ENCODE measurements at places on chromosomes 3 and 15.

GRCh38 chr3:115832265-115832664, 209.0 kb downstream of the GAP43 start:
- no peak for DNase-seq

GRCh38 chr3:134081211-134081610, 51.5 kb upstream of the SLCO2A1 start:
- no peak for DNase-seq

DNA sequence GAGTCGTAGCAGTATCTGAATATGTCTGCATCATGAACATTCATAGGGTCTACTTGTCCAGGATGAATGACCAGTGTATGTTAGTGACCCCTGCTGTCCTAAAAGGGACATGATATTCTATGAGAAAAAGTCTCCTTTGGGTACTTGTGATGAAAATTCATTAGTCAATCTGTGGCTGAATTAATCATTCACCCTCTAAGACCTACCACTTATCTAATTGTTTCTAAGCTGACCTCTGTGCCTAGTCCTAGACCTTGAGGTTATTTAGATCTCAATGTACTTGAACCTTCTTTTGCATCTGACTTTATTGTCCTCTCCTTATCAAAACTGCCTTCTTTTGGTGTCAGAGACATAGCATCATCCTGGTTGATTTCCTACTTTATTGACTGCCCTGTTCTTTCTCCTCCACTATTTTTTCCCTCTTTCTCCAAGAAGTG, 799.3 kb downstream of the DIPK2A start:
- DNase-seq: peak; percentile 82

DNA sequence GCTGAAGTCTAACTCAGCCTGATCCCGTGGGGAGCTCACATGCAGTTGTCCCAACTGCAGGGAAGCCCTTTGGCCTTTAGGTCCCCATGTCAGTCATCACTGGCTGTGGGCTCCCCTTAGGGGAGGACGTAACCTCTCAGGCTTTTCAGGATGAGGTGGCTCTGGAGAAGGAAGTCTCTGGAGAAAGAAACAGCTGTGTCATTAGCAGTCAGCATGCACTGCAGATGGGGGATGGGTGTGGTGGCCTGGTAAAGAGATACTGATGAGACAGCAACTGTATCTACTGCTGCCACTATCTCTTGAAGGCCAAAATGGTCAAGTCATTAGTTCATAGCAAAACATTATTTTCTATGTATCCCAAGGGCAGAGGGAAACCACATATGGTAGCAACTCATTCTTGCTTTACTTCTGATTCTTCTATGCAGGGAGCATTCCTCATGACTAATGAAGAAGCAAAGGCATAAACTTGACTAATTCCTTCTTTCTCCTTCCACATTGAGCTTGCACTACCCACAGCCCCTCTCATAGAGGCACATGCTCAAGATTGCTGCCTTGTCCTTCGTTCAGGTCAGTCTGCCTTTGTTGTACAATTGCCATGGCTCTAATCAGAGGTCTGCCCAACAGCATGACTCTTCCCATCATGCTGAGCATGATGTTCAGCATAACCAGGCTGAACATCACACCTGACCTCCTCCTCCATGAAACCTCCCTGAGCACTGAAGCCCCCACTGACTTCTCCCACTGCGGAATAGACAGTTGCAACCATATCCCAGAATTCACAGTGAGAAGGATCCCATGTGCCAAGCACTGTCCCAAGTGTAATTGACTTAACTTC, 47.8 kb upstream of the TMEM158 start:
- DNase-seq: no peak

- no peak for DNase-seq
Measured at GRCh38 chr3:120160050-120160449, 65.8 kb upstream of the GSK3B start.

GRCh38 chr15:83612898-83613635, 40.9 kb upstream of the ADAMTSL3 start:
- peak; percentile 8 for DNase-seq

DNA sequence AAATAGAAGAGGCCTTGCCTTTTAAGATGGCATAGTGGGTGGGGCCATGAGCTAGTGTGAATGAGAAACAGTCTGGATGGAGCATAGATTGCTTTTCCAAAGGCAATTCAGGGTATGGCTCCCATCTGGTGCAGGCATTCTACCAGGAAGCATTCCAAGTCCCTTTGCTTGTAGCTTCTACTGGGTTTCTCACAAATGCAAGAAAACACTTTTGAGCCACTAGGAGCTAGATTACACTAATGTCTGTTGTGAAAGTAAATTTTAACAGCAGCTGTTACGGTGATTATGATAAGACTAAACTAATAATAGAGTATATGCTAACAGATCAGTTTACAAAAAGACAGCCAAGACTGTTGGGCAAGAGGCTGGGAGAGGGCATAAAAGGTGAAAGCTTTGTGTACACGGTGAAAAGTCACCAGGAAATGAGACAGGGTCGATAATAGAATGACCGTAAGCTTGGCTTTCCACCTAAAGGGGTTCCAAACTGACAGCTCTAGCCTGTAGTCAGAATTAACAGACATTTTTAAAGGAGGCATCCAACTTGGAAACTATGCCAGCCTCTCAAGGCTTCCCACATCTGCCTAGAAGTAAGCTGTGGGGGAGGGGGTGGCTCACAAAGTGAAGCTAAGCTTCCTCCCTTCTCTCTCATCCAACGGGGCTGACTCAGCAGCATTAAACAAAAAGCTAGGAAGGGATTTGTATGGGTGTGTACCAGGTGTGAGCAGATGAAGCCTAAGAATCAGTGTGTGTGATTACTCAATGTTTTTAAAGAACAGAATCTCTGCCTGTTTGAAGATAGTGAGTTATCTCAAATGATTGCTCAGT, 61.1 kb upstream of the GPD1L start:
- peak; percentile 64 for DNase-seq

- DNase-seq: no peak
Measured at GRCh38 chr3:134239538-134239937, 11.1 kb downstream of the RYK start.

DNA sequence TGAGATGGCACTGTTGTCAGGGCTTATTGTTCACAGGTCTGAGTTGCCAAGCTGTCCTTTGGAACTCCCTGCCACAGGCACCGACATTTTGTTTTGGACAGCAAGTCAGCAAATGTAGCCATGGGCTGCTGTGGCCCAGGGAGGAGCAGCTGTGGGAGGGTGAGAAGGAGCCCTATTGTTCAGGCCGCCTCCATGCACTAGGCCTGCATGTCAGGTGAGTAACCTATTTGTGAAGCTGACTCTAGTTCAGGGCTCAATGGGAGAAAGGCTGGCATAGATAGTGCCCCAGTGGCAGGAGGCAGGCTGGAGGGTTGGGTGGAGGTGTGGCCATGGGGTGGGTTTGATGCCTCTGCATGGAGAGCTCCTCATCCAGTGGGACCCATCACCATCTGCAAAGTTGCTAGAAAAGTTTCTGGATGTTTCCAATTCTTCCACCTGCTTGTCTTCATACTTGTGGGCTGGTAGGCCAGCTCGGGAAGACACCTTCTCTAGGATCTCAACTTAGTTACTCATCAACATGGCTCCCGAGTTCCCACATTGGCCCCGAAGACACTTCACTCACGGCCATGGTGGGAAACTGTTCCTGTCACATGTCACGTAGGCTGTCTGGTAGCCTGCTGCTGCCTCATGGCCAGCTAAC, 19.5 kb downstream of the AMOTL2 start:
- DNase-seq: no peak

GRCh38 chr3:33681667-33682066, 36.4 kb downstream of the CLASP2 start:
- no peak for DNase-seq

DNA sequence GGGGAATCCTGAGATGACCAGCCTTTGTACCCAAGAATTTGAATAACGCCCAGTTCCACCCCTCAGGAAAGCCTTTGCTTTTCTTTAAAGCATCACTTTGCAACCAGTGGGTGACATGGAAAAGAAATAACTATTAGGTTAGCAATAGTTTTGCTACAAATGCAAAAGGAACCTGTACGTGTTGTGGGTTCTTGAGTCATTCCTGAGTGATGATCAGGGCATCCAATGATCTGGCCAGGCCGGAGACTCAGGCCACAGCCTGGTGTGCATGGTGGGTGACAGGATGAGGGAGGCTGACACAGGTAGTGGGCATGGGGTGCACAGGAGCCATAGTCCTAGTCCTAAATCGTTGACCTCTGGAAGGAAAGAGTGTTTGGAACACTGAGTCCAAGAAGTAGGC, 321.4 kb upstream of the IL12A start:
- no peak for DNase-seq

GRCh38 chr3:62975566-62975965, 100.3 kb upstream of the CADPS start:
- DNase-seq: no peak

- no peak for DNase-seq
Measured at GRCh38 chr15:33405096-33405495, 94.3 kb downstream of the RYR3 start.

GRCh38 chr3:158509891-158510290, 61.1 kb upstream of the MLF1 start:
- no peak for DNase-seq

DNA sequence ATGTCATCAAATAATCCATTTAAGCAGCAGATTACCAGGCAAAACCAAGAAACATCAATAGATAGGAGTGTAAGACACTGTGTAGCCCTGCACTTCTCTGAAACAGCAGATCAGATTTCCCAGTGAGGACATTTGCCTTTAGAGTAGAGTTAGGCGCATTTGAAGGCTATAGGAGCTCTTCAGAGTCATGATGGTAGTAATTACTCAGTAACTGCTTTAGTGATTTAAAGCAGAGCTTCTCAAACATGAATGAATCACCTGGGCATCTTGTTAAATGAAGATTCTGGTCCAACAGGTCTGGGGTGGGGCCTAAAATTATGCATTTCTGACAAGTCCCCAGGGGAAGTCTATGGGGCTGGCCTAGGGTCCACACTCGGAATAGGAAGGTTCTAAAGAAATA, 36.9 kb downstream of the THRB start:
- no peak for DNase-seq

- DNase-seq: no peak
Measured at GRCh38 chr3:48881006-48881405, 17.7 kb downstream of the SLC25A20 start.

DNA sequence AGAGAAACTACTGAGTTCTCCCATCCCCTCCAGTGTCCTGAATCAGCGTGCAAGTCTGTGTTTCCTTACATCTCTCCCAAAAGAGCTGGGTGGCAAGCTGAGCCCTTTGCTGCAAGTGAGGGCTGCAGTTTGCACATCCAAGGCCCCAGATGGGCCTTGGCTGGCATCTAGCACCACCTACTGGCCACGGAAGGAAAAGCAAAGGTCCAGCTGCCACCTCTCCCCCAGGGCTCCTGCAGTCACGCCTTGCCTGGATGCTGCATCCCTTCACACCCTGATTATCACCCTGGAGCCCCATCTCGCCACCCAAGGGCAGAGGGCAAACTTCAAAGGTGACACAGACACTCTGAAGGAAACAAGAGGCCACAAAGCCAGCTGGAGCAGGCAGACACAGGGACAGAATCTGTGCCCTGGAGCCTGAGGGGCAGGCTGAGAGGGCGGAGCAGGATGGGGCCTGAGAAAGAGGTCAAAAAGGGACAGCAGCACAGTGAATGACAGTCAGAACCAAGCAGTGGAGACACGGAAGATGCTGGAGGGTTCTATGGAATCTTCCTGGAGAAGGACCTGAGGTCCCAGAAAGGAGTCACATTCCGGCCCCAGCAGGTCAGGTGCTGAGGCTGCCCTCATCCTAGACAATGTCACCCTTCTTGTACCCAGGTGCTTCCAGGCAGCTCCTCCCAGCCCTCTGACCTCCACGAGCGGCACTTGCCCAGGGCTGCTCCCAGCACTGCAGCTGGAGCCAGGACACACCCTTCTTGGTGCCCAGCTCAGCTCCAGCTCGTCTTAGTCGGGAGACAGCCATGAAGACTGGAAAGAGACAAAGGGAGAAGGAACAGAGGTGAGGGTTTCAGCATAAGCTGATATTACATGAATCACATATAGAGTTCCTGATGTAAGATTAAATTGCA, 18.3 kb upstream of the NTRK3 start:
- DNase-seq: peak; percentile 86

GRCh38 chr3:196528639-196529233, 13.6 kb upstream of the SMCO1 start:
- peak; percentile 39 for DNase-seq

DNA sequence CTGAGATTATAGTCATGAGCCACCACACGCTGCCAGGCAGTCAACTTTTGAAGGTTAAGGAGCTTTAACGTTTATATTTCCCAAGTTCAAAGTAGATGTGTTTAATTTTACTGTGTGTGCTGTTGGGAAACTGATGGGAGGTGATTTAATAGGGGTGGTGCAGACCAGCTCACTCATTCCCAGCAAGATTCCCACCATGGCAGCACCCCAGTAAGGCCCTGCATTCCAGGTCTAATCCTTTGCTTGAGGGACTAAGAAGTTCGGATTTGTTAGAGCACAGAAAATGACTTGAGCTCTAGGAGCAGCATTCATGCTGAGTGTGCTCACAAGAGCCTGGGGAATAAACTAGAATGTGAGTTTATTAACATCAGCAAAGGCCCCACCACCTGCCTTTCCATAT, 25.2 kb downstream of the TSEN2 start:
- DNase-seq: no peak

GRCh38 chr15:89852342-89852995, 37.8 kb upstream of the ANPEP start:
- DNase-seq: no peak

- DNase-seq: no peak
Measured at GRCh38 chr15:60035344-60035743, 31.2 kb downstream of the FOXB1 start.

- DNase-seq: no peak
Measured at GRCh38 chr3:149366941-149367840, 10.3 kb downstream of the TM4SF1 start.

DNA sequence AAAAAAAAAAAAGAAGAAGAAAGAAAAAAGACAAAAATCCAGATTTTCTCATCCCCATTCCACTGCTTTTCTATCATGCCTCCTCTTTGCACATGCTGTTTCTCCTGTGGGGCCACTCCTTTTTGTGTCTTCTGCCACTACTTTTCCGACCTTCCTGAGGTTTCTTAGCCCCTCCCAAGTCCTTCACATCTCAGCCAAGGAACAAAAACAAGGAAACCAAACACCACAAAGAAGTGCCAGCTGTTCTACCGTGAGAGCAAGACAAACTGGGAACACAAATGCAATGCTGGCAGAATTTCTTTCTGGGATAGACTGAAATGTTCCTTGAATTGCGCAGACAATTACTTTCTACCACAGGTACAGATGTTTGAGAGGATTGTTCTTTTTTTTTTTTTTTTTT, 83.2 kb downstream of the MB21D2 start:
- no peak for DNase-seq

DNA sequence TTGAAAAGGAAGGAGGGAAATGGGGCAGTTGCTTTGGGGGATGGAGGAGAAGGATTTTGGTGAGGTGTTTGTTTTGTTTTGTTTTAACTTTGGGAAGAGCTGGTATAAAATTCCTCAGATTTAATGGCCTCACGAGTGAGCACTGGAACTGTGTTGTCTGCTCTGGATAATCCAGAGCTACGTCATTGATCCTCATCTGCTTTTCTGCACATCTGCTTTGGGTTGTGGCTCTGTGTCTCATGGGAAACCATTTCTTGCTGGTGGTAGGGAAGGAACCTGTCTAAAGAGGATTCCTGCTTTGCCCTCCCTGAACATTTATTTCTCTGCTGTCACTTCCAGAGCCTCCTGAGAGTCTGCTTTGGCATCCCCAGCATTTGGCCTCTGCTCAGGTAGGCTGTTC, 3.1 kb downstream of the SNRK start:
- DNase-seq: no peak
